ENCODE measurements at places on chromosomes 3 and 15. TPM values are rescaled to one million over a fixed set of nuclear protein-coding genes. Genes with fewer than 3 reads are reported as not detected.

Gene STAC
- 8.6 TPM for total RNA-seq

Gene SCN11A
- 0.42 TPM for total RNA-seq

Gene HRH1
- total RNA-seq, result 5.6 TPM

Gene FRMD4B
- total RNA-seq, result 14.1 TPM

Gene LSAMP
- total RNA-seq, result 3.0 TPM

Gene CORO2B
- total RNA-seq, result 8.9 TPM

Gene LRTM1
- total RNA-seq, result not detected

Gene DZIP1L
- 13.1 TPM for total RNA-seq

Gene GNAT1
- total RNA-seq, result not detected

Gene CELF6
- 2.9 TPM for total RNA-seq

Data from esophagus muscularis mucosa (tissue), 4 donors.